ENCODE measurements at places on chromosomes 16 and 17. TPM values are rescaled to one million over a fixed set of nuclear protein-coding genes. Genes with fewer than 3 reads are reported as not detected.

GRCh38 chr17:58369214-58370031 lies 17.4 kb upstream of the SUPT4H1 start:
- no peaks in the 10 kb centered on the region for H3K36me3 ChIP-seq
- no peaks in the 10 kb centered on the region for H3K27me3 ChIP-seq
- DNase-seq, result no peak
- H3K27ac ChIP-seq, result no peak overlapping the region
- no peak overlapping the region for H3K4me3 ChIP-seq

The DRC3 gene
- total RNA-seq, result 19.9 TPM

GRCh38 chr16:89422527-89422904 lies 67.8 kb downstream of the ANKRD11 start:
- H3K4me1 ChIP-seq, result peaks cover 38% of the 10 kb centered on the region
- H3K27me3 ChIP-seq, result no peaks in the 10 kb centered on the region
- H3K27ac ChIP-seq, result no peak overlapping the region

GRCh38 chr17:54927525-54927924 lies 26.9 kb downstream of the TOM1L1 start:
- H3K36me3 ChIP-seq, result peaks cover 3% of the 10 kb centered on the region
- H3K27me3 ChIP-seq, result no peaks in the 10 kb centered on the region
- no peak overlapping the region for H3K4me3 ChIP-seq
- no peak for DNase-seq
- H3K27ac ChIP-seq, result no peak overlapping the region

- peak overlapping the region; percentile 71 for H3K4me3 ChIP-seq
- H3K27me3 ChIP-seq, result no peaks in the 10 kb centered on the region
- DNase-seq, result no peak
- peaks cover 9% of the 10 kb centered on the region for H3K36me3 ChIP-seq
- H3K27ac ChIP-seq, result peak overlapping the region; percentile 93
These were observed 864 bp upstream of the CTCF start for GRCh38 chr16:67561501-67561823.

DNA sequence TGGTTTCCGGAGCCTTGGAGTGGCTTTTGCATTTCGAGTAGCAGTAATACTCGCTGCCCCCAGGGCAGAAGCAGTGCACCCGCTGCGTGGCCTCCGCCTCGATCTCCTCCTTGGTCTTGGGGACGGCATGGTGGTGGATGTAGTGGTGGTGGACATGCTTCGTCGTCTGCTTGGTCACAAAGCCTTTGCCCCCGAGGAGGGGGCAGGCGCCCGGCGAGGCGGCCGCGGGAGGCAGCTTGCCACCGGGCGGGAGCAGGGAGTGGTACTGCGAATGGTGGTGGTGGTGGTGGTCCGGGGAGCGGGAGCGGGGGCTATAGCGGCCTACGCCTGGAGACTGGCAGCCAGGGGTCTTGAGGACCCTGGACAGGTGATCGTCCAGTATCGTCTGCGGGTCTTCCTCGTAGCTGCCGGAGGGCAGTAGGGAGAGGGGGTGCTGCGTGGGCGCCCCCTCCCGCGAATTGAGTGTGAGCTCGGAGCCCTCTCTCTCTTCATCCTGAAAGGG lies 24.1 kb downstream of the AXIN2 start:
- peaks cover 82% of the 10 kb centered on the region for H3K4me1 ChIP-seq
- no peak overlapping the region for H3K27ac ChIP-seq
- no peak for DNase-seq
- H3K36me3 ChIP-seq, result peaks cover 66% of the 10 kb centered on the region

DNA sequence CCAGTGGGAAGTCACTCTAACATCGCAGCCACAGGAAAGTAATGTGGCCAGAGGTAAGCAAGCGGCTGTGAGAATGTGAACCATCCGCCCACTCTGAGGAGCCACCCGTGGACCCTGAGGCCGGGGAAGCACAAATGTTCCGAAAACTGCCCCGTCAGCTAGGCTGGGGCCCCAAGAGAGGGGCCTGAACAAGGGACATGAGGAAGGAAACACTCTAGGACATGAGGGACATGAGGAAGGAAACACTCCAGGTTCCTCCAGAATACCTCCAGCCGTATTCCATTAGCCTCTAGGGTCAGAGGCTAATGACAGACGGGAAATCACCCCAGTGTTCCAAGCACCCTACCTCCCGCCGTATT lies 317 bp downstream of the TEFM start:
- H3K27me3 ChIP-seq, result no peaks in the 10 kb centered on the region
- H3K27ac ChIP-seq, result peak overlapping the region; percentile 91
- peak overlapping the region; percentile 94 for H3K4me3 ChIP-seq
- no peaks in the 10 kb centered on the region for H3K36me3 ChIP-seq

- no peaks in the 10 kb centered on the region for H3K4me1 ChIP-seq
- no peak overlapping the region for H3K4me3 ChIP-seq
- H3K36me3 ChIP-seq, result peaks cover 47% of the 10 kb centered on the region
- no peak overlapping the region for H3K27ac ChIP-seq
- no peak for DNase-seq
- H3K27me3 ChIP-seq, result no peaks in the 10 kb centered on the region
These were observed 47.2 kb upstream of the RASL10B start for GRCh38 chr17:35684055-35684802.

The PTX4 gene
- total RNA-seq, result 0.11 TPM

All from spinal cord (tissue), 10 donors.